Activated naive CD4-positive, alpha-beta T cell treated with anti-CD3 and anti-CD28 coated beads, Interleukin-2, amount 50 U/mL, for 72 hours (primary cell): ENCODE measurements at places on chromosomes 7 and 10.

DNA sequence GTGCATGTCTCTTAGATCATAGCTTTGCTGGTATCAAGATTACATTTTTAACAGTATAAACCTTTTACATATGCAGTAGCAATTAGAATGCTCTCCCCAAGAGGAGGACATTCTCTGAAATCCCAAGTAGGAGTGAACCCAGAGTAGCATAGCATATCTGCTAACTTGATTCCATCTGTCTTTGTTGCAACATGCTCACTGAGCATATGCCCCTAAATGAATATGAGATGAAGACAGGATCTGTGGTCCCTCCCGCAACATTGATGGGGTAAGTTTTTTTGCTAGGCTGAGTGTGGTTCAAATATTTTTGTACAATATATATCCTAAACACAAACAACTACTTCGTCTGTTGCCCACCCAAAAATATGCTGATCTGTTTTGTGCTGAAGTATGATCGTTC is 534.2 kb upstream of the C7orf33 start:
- no peak for DNase-seq

GRCh38 chr7:55043691-55044370 is 25.0 kb downstream of the EGFR start:
- DNase-seq: no peak

GRCh38 chr10:131655101-131655849 is 245.5 kb upstream of the PPP2R2D start:
- DNase-seq: no peak

DNA sequence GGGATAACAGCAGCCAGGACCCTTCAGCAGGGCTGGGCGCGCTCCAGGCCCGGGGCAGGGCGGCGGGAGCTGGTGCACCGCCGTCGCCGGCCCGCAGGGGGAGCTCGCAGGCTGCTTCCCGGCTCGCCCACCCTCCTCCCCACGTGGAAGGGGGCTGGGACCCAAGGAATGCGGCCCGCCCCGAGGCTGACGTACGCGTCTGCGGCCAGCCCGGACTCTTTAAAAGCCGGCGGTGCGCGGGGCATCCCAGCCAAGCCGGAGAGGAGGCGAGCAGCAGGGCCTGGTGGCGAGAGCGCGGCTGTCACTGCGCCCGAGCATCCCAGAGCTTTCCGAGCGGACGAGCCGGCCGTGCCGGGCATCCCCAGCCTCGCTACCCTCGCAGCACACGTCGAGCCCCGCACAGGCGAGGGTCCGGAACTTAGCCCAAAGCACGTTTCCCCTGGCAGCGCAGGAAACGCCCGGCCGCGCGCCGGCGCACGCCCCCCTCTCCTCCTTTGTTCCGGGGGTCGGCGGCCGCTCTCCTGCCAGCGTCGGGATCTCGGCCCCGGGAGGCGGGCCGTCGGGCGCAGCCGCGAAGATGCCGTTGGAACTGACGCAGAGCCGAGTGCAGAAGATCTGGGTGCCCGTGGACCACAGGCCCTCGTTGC is at the start of gene PFKFB3:
Gene PFKFB3 (plus strand): TSS at position 249 of the 647 bp plus-strand sequence. CDS start 329 bp downstream, at position 578.
- peak; percentile 96 for DNase-seq

GRCh38 chr7:28298870-28299518 is 113.3 kb upstream of the CREB5 start:
- no peak for DNase-seq

DNA sequence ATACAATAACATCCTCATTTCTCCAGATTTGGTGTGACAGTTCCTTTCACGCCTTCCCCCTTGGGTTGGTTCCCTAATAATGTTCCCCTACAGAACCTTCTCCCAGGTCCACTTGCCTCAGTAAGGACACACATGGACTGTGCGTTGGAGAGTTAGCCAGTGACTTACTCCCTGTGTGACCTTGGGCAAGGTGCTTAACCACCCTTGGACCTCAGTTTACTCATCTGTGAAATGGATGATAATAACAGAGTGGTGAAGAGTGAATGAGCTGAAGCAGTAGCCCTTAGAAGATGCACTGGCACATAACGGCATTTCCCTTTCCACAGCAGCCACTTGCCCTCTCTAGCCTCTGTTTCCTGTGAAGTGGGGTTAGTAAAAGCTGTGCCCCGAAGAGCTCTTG is 175.8 kb downstream of the PKD1L1 start:
- no peak for DNase-seq

GRCh38 chr7:148670374-148670773 is 28.3 kb upstream of the CUL1 start:
- DNase-seq: no peak

DNA sequence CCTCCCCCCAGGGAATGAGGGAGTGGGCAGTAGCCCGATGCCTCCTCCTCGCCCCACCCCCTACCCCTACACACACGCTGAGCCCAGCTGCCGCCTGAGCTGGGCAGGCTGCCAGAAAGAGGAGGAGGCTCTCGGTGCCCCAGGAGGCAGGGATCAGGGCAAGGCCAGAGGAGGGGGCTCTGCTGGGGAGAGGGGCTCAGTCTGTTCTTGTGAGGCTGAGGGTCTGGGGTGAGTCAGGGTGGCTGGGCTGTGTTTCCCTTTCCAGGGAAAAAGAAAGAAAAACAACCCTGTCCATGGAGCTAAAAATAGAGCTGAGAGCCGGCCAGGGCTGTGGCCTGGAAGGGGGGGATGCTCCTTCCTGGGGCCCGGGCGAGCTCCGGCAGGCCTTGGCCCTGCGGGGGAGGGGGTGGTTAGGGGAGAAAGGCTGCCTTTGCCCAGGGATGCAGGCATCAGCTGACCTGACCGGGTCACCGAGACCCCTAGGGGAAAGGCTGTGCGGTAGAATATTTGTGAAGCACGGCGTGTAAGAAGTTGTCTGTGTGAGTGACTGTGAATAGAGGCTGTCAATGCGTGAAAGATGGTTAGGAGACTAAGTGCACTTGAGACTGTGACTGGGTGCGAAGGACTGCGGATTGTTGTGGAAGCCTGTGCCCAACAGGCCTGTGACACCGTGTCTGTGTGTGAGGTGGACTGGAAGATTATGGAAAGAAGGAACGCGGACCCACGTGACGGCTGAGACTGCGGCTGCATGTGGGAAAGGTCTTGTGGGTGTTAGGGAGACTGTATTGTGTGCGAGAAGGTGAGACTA is 1.2 kb upstream of the LZTS2 start:
- DNase-seq: peak; percentile 75

DNA sequence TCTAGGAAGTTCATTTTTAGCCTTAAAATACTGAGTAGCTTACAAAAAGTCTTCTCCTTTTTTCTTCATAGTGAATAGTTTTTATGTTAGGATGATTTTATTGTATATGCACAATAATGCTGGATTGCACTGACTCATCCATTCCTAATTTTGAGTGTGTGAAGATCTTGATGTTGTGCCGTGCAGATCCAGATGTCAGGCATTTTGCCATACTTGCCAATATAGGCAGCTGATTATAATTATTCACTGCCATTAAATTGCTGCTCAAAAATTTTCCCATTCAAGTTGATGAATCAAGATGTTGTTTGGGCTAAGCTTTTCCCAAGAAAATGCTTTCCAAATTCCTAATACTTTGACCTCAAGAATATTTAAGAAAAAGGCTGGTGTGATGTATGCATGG is 218.3 kb downstream of the AHR start:
- DNase-seq: no peak

- no peak for DNase-seq
Observed at GRCh38 chr7:154484943-154485342, 432.7 kb downstream of the DPP6 start.

- DNase-seq: peak; percentile 13
Observed at GRCh38 chr7:36526863-36527548, 137.3 kb downstream of the ANLN start.

GRCh38 chr7:19390795-19391194 is 245.6 kb upstream of the FERD3L start:
- no peak for DNase-seq
